Stimulated activated CD4-positive, alpha-beta T cell treated with anti-CD3 and anti-CD28 coated beads, TNF-alpha, amount 100 ng/mL, for 1 hour (primary cell): ENCODE measurements at places on chromosomes 7 and 10.

DNA sequence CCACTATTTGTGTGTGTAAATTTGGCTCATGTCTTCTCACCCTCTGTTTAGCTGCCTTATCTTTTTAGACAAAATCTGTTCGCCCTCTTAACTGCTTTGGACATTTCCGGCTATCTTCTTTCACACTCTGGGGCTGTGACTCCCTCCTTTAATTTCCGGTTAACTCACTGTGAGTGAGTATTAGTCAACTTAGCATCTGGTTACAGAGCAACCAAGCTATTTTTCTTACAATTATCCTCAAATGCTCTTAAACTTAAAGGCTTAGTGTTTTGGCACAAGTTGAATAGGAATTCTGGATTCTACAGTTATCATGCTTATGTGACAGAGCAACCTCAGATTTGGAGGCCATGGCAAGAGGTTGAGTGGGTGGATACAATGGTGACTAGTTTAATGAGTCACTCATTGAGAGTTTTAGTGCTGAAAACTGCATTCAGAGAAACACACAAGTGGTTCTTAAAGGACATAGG, 177.6 kb upstream of the SEMA3A start:
- no peak for DNase-seq

GRCh38 chr7:13981070-13981469, 8.4 kb downstream of the ETV1 start:
- no peak for DNase-seq

- no peak for DNase-seq
Measured at GRCh38 chr7:537911-538634, 18.4 kb upstream of the PDGFA start.

DNA sequence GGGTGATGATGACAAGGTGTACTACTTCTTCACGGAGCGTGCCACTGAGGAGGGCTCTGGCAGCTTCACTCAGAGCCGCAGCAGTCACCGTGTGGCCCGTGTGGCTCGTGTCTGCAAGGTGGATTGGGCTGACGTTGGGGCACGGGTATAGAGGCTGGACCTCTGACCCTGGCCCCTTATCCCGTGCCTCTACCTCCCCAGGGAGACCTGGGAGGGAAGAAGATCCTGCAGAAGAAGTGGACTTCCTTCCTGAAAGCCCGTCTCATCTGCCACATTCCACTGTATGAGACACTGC, 8.4 kb downstream of the MRPL43 start:
- no peak for DNase-seq

- DNase-seq, result no peak
Measured at GRCh38 chr7:150586068-150586784, 19.0 kb downstream of the GIMAP4 start.

- no peak for DNase-seq
Measured at GRCh38 chr7:2030475-2031450, 202.0 kb downstream of the MAD1L1 start.

DNA sequence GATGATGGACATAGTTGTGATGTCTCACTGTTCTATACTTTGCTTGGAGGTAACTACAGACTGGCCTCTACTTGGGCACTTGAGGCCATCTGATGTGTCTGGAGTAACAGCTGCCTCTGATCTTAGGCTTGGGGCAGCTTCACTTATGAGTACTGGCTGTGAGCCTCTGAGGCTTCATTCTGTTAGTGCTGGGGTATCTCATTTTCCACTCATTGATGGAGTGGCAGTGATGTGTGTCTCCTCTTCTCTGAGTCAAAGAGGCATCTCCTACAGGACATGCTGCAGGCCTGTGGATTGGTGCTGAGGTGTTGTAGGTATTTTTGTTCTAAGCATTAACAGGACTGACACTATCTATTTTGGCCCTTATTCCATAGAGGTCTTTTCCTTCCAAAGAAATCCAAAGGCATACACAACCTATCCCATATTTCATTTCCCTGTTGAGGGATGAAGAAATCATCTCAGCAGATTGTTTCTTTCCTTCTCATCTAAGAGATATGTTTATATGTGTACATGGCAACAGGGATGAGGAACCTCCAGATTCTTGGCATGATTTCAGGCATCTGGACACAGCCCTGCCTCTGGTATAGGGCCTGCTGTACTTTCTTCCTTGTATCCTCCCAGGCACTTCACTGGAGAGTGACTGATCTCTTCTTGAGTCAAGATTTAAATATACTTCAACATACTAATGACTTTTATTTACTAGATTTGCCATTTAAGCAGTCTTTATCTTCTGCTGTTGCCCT, 65.7 kb upstream of the NOBOX start:
- DNase-seq, result no peak

DNA sequence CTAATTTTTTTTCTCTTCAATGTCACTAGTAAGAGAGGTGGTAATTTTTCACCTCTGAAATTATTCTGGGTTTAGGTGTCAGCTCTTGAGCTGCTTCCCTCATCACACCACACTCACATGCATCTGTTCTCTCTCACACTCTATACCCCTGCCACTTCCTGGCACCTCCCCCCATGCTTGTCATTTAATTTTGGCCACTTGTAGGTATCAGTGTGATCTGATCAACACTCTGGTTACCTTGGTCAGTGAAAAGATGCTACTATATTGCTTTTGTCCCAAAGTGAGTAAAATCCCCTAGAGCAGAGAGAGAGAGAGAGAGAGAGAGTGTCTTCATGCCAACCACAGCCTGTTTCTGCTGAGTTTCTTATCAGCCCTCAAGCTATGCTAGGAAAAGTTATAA, 42.5 kb downstream of the STK17A start:
- DNase-seq, result no peak

GRCh38 chr7:23473844-23474093, 3.5 kb upstream of the IGF2BP3 start:
- no peak for DNase-seq

DNA sequence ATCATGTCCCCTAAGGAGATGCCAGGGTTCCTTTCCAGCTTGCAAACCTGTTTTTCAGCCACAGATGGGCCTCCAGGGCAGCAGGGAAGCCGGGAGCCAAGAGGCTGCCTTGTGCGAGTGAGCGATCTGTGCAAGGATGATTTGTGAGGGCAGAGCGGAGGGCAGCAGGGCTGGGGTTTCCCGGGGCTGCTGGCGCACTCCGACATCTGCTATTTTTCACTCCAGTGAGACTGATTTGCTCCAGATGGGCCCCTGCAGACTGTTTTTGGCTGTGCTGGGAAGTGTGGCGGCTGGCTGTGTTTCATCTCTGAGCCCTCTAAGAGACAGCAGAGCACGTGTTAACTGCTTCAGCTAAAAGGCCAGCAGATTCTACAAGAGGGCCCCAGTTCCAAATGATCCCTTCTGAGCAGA, 466.2 kb downstream of the TYW1 start:
- no peak for DNase-seq

- no peak for DNase-seq
Measured at GRCh38 chr7:141641876-141642275, 60.1 kb downstream of the DENND11 start.

GRCh38 chr7:28005075-28005846, 175.3 kb downstream of the JAZF1 start:
- no peak for DNase-seq

GRCh38 chr7:25849500-25850184, 302.4 kb upstream of the NFE2L3 start:
- no peak for DNase-seq

DNA sequence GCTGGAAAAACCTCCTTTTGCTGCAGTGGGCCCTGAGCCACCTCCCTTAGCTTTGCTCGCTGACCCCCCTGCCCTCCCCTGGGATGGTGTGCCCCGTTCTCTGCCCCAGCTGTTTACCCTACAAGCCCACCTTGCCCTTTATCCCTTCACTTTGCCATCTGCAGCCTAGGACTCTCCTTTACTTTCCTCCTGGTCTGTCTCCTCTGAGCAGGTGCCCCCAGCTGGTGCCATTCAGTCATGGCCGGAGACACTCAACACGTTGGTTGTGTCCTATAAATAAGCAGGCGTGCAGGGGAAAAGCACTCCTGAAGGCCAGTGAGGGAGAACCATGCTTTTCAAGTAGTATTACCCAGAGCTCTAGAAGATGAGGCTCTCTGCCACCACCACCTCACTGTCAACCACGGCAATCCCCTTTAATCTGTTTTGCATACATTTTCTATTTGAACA, 6.1 kb downstream of the RASSF4 start:
- no peak for DNase-seq
